ENCODE measurements at places on chromosomes 16 and 17. TPM values are rescaled to one million over a fixed set of nuclear protein-coding genes. Genes with fewer than 3 reads are reported as not detected.

Gene PITPNM3
- 23.3 TPM for total RNA-seq

Gene CDH13
- 9.2 TPM for total RNA-seq

Gene TEKT3
- total RNA-seq, result not detected

Gene TPSG1
- 3.0 TPM for total RNA-seq

Gene CNTNAP4
- 0.13 TPM for total RNA-seq
